ENCODE measurements at places on chromosomes 2 and 18. TPM values are rescaled to one million over a fixed set of nuclear protein-coding genes. Genes with fewer than 3 reads are reported as not detected.

- DNase-seq = no peak
Observed at GRCh38 chr2:142179686-142180085, 48.9 kb upstream of the LRP1B start.

GRCh38 chr2:66306483-66306882 is 128.4 kb upstream of the MEIS1 start:
- no peak for DNase-seq

GRCh38 chr2:64876137-64876647 is 113.0 kb upstream of the SLC1A4 start:
- DNase-seq = peak; percentile 87

GRCh38 chr18:10148189-10148929 is 234.5 kb downstream of the VAPA start:
- no peak for DNase-seq

- no peak for DNase-seq
Observed at GRCh38 chr2:204104811-204105210, 168.2 kb downstream of the ICOS start.

DNA sequence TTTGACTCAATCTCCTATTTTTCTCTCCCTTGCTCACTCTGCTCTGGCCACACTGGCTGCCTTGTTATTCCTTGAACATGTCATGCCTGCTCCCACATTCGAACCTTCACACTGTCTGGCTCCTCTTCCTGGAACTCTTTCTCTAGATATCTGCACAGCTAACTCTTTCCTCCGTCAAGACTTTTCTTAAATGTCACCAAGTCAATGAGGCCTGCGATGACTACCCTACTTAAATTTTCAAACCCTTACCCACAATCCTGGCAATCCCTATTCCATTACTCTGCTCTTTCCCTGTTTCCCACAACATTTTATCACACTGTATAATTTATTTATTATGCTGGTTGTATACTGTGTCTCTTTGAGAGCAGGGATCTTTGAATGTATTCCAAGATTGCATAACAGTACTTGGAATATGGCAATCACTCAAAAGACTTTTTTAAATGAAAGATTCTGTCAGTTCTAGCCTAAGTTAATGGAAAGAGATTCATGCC is 206.2 kb downstream of the SRBD1 start:
- DNase-seq = no peak

MAIP1 gene
- 29.4 TPM for total RNA-seq

UGT1A6 gene
- 1.1 TPM for total RNA-seq

DNA sequence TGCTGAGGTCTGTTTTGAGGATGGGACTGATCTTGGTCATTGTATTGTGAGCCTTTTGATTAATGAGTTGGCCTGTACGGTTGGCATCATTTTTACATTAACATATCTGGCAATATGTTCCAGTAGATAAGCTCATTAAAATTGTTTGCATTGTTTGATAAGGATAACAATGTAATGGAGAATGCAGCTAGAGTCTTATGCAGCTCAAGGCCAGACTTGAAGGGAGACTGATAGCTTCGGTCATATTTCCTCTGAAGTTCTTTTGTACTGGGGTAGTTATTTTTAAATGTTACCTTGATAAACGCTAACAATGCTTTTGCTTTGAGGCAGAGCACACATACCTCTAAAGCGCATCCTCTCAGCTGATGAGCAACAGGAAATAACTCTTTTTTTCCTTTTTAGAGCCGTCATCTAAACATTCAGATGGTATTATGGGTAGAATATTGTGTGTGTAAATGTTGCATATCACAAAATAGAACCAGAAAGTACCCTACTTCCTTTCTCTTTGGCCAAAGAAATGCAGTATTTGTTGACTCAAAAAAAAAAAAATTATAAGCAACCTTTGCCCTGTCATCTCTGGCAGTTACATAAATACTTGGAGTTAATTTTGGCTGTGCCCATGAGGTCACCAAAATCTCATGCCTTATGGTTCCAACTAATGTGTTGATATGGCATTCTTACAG is 1.3 kb downstream of the MAPRE2 start:
- no peak for DNase-seq

- DNase-seq = no peak
Observed at GRCh38 chr2:224612578-224612977, 27.4 kb upstream of the CUL3 start.

GRCh38 chr18:72762515-72763122 is 105.2 kb downstream of the NETO1 start:
- peak; percentile 44 for DNase-seq

DNA sequence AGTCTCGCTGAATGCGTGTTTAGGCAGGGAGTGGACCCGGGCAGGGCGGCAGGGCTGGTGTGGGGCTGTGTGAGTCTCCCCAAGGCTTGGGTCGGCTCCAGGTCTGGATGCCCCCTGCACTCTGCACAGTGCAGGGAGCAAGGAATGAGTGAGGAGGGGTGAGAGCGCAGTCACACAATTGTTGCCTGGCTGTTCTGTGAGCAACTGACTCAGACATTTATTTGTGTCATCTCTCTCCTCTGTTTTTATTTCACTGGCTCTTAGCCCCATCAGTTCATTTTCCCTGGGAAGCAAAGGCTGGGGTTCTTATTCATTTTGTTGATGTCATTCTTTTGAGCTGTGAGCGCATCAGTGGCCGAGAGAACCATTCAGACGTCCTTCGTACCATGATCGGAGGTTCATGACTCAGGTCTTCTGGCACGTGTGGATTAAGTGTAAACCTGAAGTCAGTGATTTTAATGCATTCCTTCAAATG is 61.1 kb downstream of the GATA6 start:
- DNase-seq = peak; percentile 31

- DNase-seq = peak; percentile 23
Observed at GRCh38 chr2:197209742-197210408, 100.7 kb downstream of the ANKRD44 start.

CCDC148 gene
- 4.9 TPM for total RNA-seq

DNA sequence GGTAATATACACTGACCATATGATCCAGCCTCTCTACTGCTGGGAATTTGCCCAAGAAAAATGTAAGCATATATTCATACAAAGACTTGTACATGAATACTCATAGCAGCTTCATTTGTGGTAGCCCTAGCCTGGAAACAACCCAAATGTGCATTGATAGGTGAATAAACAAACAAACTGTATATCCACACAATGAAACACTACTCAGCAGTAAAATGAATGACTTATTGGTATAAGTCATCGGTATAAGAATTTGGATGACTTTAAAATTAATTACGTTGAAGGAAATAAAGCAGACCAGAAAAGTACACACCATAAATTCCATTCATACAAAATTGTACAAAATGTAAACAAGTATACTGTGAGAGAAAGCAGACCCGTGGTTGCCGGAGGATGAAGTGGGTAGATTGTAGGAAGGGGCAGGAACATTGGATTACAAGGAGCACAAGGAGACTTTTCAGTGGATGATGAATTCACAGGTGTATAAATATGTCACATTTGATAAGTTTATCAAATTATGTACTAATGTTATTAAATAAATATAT is 376.7 kb downstream of the TDRD15 start:
- no peak for DNase-seq

GRCh38 chr2:60520917-60521539 is 32.4 kb downstream of the BCL11A start:
- DNase-seq = no peak

DNA sequence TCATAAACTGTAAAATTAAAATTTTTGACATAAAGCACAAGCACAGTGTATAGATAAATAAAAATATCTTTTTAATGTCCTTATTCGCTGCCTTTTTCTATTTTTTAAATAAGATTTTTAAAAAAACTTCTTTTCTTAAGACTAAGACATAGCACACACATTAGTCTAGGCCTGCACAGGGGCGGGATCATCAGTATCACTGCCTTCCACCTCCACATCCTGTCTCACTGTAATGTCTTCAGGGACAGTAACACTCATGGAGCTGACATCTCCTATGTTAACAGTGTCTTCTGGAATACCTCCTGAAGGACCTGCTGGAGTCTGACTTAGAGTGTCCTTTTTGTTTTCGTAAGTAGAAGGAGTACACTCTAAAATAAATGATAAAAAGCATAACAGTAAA is 33.0 kb downstream of the VAPA start:
- no peak for DNase-seq

- DNase-seq = no peak
Observed at GRCh38 chr2:214543386-214543955, 132.6 kb downstream of the VWC2L start.

DNA sequence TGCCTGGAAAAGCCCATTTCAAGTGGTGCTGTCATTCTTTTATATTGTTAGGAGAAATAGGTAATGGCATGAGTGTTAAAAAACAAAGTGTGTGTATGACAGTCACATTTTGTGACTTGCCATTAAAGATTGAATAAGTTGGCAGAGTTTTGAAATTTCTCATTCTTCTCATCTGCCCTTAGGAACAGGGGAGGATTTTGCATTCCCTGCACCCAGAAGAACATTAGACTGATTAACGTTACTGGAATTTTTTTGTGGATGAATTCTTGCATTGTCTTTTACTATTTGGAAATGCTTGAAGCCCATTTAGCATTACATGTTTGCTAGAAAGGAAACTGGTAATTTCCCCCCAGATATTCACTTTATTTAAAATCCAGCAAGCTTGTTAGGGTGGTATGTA is 162.2 kb downstream of the BABAM2 start:
- no peak for DNase-seq
